ENCODE measurements at places on chromosomes 7 and 10.

DNA sequence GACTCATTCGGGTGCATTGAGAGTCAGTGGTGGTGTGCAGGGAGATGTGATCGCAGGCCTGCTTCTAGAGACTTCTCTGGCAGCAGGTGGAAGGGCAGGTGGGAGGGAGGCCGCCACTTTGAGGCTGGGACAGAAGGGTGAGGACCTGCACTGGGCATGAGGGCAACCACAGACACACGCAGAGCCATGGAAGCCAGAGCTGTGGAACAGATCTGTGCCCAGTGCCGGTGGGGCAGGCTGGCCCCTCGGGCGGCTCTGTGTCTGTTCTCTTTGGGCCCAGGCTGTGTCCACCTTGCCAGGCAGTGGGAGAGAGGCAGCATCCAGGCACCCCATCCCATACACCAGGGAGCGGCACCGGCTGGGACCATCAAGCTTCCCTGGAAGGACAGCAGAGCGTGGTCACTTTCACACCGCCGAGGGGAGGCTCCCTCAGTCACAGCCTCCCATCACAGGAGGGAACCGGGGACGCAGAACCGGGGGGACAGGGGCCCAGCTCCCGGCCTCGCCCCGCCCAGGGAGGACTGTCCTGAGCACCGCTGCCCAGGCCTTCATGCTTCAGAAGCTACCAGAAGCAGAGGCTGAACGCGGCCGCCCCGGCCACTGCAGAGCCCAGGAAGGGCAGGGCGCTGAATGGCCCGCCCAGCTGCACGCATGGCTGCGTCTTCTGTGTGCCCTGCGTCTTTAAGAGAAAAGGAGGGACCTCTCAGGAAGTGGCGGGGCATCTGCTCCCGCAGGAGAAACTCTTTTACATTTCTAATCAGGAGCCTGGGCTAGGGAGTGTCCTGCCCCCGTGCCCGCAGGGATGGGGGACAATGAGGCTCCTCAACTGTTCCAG is 32.1 kb downstream of the EN2 start:
- DNase-seq = no peak

DNA sequence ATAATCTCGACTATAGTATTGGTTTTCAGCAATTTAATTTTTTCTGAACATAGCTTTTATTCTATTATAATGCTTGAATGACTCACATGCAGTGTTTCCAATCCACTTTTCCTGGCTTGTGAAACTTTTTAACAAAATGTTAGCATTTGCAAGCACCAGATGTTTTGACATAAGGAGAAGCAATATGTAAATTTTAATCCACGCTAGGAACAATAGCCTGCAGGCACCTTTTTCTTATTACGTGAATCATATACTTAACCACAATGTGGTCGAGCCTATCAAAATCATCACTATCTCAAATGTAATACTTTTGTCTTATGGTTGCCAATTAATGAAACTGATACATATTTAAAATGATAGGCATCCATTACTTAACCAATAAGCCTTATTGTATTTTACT is 97.1 kb downstream of the TFEC start:
- no peak for DNase-seq

DNA sequence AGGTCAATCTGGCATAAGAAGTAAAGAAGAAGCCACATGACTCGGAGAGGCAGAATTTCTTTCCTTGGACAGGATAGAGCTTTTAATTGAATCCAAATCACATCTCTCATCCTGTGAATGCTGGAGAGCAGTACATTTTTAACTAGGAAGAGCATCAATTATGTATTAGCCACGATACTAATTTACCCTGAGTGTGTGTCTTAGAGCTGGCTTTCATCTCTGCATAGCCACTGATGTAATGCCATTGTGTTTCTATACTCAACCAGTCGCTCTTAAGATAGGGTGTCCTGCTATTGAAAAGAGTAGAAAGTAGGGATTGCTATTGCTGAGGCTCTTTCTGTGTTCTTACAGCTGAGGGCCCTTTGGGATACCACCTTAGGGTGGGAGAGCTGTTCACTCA is 280.3 kb downstream of the AUTS2 start:
- DNase-seq = no peak

DNA sequence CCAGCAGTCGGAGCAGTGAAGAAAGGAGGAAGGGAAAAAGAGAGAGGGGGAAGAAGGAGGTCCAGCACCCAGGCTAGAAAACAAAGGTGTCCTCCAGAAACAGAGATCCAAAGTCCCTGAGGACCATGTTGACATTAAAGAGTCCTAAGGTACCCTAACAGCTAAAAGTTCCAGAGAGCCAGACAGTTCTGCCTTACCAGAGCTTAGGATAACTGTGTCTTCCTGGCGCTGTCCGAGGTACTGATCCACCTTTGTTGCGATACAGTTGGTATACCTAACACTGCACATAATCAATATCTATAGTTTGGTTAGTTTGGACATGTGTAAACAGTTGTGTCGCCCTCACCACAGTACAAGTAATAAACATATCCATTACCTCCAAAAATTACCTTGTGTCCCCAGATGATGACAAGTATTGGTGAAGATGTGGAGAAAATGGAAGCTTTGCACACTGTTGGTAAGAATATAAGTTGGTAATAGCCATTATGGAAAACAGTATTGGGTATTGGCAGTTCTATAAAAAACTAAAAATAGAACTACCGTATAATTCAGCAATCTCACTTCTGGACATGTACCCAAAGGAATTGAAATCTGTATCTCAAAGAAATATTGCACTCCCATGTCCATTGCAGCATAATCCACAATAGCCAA is 59.8 kb downstream of the GRID1 start:
- DNase-seq = no peak

GRCh38 chr10:101895781-101896180 is 52.2 kb upstream of the KCNIP2 start:
- no peak for DNase-seq

GRCh38 chr7:108128514-108128913 is 1.6 kb downstream of the LAMB4 start:
- DNase-seq = no peak

GRCh38 chr7:51732951-51733350 is 416.3 kb upstream of the COBL start:
- no peak for DNase-seq

DNA sequence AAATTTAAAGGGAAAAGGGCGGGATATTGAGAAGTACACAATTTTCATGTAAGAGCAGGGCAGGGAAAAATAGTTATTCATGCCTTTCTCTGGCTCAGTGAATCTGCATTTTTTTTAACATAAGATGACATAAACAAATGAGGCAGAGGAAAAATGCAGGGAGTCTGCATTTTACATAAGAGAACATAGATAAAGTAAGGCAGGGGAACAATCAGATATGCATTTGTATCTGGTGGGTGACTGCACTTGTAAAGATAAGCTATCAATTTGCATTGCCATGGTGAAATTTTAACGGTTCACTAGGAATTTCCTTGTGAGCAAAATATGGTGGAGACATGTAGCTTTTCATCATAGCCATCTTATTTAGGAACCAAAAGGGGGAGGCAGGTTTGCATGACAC is 33.5 kb downstream of the ALOX5 start:
- DNase-seq = no peak

DNA sequence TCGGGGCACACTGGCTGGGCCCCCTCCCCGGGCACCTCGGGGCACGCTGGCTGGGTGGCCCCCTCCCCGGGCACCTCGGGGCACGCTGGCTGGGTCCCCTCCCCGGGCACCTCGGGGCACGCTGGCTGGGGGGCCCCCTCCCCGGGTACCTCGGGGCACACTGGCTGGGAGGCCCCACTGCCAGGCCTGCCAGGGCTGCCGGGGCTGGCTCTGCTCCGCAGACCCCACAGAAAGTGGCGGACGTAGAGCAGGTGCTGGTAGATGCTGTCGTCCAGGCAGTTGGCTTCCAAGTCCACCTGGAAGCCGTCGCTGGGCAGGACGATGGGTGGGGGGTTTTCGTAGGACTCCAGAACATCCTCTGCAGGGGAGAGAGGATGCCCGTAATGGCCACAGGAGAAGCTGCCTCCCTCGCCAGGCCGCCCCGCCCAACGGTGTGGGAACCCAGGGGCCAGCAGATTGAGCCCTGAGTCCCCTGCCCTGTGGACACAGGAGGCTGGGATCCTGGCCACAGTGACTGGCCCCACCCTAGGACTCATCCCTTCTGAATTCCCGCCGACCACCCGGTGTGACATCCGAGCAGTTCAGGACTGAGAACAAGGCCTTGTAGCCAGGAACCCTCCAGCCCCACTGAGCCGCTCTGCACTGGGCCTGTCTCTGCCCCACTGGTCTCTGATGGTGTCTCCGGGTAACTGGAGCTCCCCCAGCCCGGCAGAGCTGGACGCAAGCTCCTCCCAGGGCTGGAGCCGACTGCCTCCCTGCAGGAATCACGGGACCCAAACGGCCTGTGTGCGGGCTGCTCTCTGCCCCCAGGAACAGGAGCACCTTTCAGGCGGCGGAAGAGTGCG is 28.2 kb downstream of the AP5Z1 start:
- no peak for DNase-seq

DNA sequence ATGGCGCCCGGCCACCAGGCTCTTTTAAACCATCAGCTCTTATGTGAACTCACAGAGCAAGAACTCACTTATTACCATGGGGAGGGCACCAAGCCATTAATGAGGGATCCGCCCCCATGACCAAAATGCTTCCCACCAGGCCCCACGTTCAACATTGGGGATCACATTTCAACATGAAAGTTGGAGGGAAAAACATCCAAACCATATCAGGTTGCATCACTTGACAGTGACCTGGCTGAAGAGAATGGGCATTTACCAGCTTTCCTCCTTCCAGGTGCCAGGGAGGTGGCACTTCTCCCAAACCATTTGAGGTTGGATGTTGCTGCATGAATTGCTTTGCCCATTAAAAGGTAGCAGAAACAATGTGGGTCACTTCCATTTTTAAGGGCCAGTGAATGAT is 115.6 kb upstream of the TNS3 start:
- no peak for DNase-seq

DNA sequence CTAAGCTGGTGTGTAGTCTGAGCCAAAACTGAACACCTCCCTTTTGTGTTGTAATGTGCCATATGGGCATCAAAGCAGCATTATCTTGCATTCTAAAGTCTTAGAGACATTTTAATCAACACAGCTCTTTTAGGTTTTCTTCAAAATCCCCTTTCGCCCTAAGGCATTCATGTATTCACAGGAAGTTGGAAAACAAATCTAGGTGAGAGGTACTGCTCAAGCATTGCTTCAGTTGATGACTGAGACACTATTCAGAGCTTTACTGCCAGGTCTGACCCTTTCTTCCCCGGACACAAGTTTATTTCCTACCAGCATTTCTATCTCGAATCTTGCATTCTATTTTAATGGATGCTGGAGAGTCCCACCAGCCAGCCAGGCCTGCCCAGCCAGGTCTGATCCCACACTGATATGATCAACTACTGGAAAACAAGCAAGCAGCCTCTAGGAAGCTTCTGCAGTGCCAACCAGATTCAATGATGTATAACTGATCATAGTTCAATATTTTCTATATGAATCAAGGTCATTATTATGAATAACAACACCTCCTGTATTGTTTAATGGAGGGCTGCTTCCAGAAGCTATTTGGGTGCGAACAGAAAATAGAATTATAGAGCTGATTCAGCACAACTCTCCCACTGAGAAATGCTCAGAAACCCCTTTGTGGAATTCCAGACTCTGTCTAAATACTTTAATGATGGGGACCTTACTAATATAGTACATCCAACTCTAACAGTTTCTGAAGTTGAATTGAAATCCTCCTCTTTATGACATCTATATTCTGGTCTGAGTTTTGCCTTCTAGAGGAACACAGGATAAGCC is 4.0 kb upstream of the BRAF start:
- no peak for DNase-seq

DNA sequence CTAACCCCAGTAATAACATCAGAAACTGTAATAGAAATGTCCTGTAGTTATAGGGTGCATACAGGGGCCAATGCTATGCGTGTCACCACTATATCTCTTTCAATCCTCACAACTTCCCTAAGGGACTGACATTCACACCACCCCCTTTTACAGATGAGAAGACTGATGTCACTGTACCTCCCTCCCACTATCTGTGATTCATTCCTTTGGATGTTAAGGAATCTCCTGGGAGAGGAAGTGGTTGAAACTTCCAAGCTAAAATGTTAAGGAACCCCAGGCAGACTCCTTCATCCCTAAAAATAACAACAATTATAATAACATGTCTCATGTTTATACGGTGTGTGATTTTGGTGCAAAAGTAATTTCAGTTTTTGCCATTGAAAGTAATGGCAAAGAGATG is 5.4 kb downstream of the COL13A1 start:
- no peak for DNase-seq

Measured in left ventricle myocardium inferior (tissue), 1 donor.